ENCODE measurements at places on chromosomes 13 and 19.

DNA sequence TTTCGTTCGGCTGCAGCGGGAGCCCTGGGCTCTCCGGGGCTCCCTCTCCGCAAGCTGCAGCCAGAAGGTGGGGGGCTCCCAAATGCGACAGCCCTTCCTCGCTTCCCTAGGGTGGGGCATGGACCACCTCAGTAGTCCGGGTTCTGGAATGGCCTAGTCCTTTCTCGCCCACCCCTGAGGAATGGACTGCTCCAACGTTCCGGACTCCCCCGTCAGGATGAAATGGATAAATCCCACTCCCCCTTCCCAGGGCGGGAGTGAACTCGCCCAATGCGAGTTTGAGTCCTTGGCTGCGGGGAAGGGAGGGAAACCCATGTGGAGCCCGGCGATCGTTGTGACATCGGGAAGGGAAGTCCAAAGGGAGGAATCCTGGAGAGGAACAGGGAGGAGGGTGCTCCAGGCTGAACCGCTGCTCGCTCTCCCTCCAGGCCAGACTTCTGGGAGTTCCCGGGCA, 5.5 kb downstream of the HRC start:
- no peak for DNase-seq

DNA sequence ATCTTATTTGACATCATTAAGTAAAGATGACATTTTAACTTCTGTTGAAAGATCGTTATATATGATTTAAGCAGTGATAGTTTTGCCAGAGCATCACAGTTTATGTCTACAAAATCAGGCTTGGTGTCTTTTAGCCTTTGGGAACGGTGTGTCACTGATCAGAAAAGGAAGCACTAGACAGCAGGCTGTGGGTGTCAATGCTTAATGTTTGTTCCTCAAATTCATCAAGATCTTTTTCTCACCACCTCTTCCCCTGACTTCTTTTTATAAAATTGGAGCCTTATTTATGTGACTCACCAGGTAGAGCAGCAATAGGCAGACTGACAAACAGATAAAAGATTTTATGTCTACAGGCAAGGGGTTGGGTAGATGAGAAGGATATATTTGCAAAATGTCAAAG, 1558.5 kb downstream of the EFNB2 start:
- DNase-seq, result no peak

GRCh38 chr19:19670070-19670551, 1.5 kb downstream of the ZNF101 start:
- DNase-seq, result no peak

GRCh38 chr13:46320821-46321220, 66.2 kb downstream of the RUBCNL start:
- DNase-seq, result no peak

DNA sequence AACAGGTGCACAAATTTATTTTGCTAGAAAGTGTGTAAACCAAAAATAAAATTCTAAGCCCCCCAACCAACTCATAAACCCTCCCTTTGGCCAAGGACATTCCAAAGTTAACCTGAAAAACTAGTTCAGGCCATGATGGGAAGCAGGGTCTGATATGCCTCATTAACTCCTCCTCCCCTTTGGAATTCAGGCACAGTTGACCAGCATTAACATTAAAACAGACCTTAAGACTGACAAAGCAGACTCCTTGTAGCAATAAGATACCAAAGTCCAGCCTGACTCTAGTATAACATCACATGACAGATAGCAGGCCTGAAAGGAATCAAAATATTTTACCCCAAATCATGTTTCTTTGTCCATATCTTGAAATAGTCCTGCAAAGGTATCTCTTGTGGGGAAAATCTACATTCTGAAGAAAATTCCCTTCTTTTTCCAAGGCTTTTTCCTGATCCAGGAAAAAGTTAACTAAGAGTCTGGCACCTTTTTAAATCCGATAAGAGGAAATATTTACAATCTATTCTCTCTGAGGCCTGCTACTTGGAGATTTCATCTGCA, 19.7 kb downstream of the NEK5 start:
- no peak for DNase-seq

DNA sequence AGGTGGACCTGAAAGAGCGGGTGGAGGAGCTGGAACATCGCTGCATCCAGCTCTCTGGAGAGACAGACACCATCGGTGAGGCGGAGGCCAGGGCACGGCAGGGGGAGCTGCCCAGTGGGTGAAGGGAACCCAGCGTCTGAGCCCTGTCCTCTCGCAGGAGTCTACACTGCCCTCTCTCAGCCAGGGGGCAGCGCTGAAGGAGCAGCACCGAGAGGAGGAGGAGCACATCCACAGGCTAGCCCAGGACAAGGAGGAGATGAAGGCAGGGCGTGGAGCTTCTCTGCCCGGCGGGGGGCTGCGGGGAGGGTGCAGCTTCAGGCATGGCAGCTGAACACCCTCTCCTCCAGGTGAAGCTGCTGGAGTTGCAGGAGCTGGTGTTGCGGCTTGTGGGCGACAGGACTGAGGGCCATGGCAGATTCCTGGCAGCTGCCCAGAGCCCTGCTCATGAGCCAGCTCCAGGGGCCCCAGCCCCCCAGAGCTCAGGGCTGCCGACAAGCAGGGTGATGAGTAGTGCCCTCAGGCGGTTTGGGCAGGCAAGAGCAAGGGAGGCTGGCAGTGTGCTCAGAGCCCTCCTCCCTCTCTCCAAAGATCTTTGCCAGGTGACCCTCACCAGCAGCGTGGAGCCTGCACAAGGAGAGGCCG, 31.4 kb upstream of the ZNF492 start:
- no peak for DNase-seq

GRCh38 chr19:35908973-35909683, 1.0 kb upstream of the TYROBP start:
- no peak for DNase-seq

GRCh38 chr13:62299988-62300387, 884.3 kb upstream of the PCDH20 start:
- DNase-seq, result no peak

GRCh38 chr13:112651311-112651710, 38.5 kb upstream of the ATP11A start:
- DNase-seq, result no peak

- DNase-seq, result no peak
These were observed 25.5 kb upstream of the MCF2L start for GRCh38 chr13:112943309-112944125.

DNA sequence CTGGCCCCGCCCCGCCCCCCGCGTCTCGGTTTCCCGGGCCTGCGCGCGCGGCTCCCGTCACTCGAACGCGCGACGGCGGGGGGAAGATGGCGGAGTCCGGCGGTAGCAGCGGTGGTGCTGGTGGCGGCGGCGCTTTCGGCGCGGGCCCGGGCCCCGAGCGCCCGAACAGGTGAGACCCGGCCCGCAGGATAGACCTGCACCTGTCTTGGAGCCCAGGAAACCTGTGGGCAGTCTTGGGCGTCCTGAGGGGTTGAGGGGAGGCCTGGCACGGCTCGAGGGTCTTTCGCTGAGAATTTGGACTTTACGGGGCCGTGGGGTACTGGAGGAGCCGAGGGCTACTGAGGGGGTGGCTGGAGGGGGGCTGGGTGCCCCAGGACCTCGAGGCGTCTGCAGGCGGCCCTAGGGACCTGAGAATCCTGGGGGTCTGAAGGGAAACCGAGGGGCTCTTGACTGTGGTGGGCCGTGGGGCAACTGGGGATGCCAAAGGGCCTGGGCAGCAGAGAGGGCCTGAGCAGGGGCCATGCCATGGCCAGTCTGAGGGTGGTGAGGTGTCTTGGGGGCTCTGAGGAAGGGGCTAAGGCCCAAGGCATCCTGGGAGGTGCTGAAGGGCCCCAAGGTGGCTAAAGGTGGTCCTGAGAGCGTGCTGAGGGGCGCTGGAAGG, at the start of gene KLHL26:
TSS of gene KLHL26 (plus strand) at position 60 of the 661 bp plus-strand sequence. CDS start at position 87, 27 bp downstream.
- no peak for DNase-seq

DNA sequence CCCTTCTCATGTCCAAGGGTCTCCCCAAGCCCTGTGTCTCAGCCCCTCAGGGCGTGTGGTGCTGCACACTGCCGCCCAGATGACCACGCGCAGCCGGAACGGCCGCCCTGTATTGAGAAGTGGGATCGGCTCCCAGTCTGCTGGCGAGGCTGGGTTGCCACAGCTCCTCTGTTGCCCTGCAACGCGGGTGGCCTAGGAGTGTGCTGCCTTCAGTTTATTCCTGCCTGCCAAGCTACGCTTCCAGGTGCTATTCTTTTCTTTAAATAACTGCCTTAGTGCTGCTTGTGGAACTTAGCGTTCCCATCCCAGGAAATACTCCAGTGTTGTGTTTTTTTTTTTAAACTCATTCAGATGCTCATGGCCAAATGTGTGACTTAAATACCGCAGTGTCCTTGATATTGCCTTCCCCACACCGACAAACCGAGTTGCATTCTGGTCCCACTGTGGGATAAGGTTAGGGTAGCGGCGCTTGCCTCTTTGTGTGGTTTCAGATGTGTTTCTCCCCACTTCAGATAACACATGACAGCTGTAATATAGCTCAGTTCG, 16.6 kb downstream of the ACTN4 start:
- no peak for DNase-seq

GRCh38 chr19:39509233-39509632, 5.7 kb upstream of the SELENOV start:
- DNase-seq, result no peak

DNA sequence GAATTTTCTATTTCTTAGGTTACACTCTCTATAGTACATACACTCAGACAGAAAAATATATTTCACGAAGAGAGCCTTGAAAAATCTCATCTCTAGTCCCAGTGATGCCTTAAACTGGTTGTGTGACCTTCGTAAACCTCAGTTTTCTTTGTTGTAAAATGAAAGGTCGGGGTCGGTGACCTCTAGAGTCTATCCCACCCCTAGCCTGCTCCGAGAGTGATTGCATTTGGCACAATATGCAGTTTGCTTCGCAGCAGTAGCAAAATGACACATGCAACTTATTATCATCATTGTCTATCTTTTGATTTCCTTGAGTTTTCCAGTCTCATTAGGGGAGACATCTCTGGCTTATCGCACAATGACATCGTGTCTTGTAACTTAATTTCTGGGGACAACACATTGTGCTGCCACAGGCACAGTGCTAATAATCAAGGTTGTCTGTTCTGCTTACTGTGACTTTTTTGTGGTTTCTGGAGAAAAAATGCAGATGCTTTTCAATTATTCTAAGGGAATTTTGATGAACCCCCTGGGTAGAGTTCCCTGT, 115.0 kb downstream of the GGACT start:
- no peak for DNase-seq

- no peak for DNase-seq
These were observed 137.8 kb upstream of the GJB6 start for GRCh38 chr13:20369886-20370361.

GRCh38 chr19:49362048-49362928, at the start of gene TEAD2:
TEAD2 (minus strand) TSS chr19:49362416; CDS start chr19:49360075, 2,341 bp downstream.
- DNase-seq, result no peak

- no peak for DNase-seq
These were observed 14.6 kb downstream of the CBARP start for GRCh38 chr19:1223018-1223855.

DNA sequence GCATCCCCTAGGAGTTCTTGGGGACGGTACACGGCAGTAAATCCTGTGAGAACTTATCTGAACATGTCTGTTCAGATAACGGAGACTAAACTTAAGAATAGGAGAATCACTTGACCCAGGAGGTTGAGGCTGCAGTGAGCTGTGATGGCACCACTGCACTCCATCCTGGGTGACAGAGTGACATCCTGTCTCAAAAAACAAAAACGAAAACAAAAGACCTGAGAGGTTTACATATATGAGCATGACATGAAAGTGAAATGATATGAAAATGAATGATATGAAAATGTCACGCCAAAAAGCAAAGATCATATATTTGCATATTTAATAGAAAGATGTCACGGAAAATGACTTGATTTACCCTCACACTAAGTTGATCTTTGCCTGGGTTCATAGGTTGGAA, 5.8 kb downstream of the ZNF175 start:
- no peak for DNase-seq

DNA sequence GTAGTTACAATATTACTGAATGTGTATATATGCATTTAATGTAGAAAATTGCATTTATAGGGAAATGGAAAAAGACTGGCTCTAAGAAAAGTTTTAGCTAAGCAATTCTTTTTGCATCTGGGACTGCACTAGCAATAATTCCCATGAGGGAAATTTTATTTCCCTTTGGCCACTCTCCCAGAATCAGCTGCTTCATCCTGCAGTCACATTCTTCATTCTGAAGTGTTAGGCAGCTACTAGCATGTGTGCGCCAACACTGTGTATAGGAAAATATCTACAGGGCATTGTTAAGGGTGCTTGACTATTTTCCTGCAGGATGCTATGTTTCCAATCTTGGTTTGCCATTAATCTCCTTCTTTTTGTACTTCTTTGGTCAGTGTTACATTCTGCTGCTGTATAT, 312.8 kb upstream of the PCDH20 start:
- DNase-seq, result no peak

DNA sequence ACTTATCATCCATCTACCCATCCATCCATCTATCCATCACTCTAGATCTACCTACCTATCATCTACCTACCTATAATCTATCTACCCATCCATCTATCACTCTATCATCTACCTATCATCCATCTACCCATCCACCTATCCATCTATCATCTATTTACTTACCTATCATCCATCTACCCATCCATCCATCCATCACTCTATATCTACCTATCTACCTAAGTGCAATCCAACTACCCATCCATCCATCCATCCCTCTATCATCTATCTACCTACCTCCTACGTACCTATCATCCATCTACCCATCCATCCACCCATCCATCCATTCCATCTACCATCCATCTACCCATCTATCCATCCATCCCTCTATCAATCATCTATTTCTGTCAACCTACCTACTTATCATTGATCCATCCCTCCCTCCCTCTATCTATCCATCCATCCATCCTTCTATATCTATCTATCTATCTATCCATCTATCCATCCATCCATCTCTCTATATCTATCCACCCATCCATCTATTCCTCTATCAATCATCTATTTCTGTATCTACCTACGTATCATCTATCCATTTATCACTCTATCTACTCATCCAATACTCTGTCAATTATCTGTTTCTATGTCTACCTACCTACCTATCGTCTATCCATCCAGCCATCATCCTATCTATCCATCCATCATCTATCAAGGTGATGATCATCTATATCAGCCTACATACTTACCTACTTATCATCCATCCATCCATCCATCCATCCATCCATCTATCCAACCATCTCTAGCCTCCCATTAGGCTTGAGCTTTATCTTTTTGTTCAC, 49.1 kb downstream of the CEBPG start:
- no peak for DNase-seq

DNA sequence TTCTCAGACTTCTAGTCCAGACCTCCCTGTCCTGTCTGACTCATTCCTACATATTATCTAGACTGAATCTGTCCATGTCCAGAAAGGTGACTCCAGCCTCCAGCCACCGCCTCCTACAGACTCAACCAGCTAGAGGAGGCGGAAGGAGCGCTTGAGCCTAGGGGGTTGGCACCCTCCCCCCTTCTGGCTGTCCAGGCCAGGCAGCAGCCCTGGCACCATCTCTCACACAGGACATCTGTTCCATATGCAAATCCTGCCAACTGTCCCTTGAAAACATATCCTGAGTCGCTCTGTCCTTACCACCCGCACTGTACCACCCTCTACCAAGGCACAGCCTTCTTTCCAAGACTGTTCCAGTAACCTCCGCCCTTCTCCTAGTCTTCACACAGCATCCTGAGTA, 150.7 kb upstream of the WASF3 start:
- no peak for DNase-seq
